Gastrocnemius medialis (tissue), 4 donors: ENCODE measurements at places on chromosomes 7 and 10. TPM values are rescaled to one million over a fixed set of nuclear protein-coding genes. Genes with fewer than 3 reads are reported as not detected.

DNA sequence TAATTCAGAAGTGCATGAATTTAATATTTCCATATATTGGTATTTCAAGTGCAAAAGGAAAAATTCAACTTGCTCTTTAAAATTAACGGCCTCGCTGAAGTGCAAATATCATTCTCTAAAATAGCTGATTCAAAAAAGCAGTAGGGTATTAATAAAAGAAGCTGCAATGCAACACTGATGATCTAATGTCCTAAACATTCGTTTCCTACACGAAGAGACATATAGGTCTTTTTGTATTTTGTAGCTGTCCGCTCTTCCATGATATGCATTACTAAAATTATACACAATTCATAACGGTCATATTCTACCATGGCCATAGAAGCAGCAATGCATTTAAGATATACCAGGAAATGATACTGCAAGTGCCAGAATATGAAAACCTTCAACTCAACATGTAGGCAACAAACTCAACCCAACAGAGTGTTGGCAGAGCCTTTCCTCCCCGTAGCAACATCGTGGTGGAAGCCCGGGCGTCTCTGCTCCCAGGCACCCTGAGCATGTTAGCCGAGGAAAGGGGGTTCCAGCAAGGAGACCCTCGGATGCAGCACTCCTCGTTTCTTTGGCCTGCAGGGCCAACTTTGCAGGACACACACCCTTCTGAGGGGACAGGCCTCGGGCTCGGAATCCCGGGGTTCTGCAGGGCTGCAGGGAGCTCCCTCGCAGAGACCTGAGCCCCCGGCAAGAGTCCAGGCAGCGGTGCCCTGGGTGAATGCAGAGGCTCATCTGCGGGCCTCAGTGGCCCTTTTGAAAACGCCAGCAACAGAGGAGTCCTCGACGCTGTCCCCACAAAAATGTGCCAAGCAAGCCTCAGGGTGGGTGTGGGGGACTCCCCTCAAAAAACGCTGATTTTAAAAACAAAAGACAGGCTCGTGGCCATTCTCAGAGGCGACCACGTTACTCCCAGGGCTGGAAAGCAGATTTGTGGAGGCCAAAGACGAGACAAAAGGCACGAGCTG, 1.6 kb downstream of the FAM171A1 start:
- peak overlapping the region; percentile 63 for H3K4me3 ChIP-seq
- H3K36me3 ChIP-seq = no peaks in the 10 kb centered on the region
- H3K27ac ChIP-seq = peak overlapping the region; percentile 30
- no peak for DNase-seq
- peaks cover 12% of the 10 kb centered on the region for H3K4me1 ChIP-seq

- no peak overlapping the region for H3K4me3 ChIP-seq
- H3K27me3 ChIP-seq = no peaks in the 10 kb centered on the region
- H3K36me3 ChIP-seq = no peaks in the 10 kb centered on the region
- no peak overlapping the region for H3K27ac ChIP-seq
- no peaks in the 10 kb centered on the region for H3K4me1 ChIP-seq
Observed at GRCh38 chr7:37832194-37832593, 16.2 kb upstream of the NME8 start.

GRCh38 chr10:115049960-115050359, 43.2 kb upstream of the ATRNL1 start:
- DNase-seq = no peak
- no peak overlapping the region for H3K4me3 ChIP-seq
- H3K27ac ChIP-seq = no peak overlapping the region
- H3K27me3 ChIP-seq = no peaks in the 10 kb centered on the region
- no peaks in the 10 kb centered on the region for H3K36me3 ChIP-seq

The FAM237B gene
- not detected for total RNA-seq
